ENCODE measurements at places on chromosomes 2 and 18.

- no peak for DNase-seq
Observed at GRCh38 chr18:12421732-12422131, 14.0 kb downstream of the PRELID3A start.

- no peak for DNase-seq
Observed at GRCh38 chr2:106105151-106105922, 88.8 kb downstream of the UXS1 start.

DNA sequence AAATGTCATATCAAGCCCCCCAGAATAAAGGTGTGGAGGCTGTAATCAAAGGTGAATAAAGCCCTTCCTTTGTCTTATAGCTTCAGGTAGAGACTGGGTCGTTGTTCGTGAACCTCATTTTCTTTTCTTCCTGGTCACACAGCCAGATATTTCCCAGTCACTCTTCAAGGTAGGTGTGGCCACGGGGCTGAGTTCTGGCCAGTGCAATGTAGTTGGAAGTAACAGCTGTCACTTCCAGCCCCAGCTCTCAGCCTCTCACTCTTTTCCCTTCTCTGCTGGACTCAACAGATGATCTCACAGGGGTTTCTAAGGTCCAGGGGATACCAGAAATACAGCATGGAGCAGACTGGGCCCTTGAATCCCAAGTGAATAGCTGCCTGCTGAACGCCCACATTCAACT, 15.8 kb upstream of the TRPM8 start:
- DNase-seq: no peak

- no peak for DNase-seq
Observed at GRCh38 chr18:40841467-40841866, 1113.6 kb upstream of the PIK3C3 start.

DNA sequence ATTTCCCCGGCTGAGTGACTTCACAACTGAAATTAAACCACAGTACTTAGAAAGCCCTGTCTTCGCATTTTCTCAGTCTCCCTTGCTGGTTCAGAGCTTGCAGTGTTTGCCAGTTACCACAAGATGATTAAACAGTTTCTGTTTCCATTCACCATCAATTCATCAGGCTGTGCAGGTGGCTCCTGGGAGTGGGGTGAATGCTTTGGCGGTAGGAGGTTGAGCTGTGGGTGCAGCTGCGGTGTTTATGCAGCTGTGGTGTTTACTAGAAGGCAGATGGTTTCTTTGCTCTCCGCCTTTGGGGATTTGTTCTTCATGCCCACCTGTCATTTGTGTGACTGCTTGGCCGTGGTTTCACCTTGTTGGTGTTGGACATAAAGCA, 16.1 kb downstream of the ACOXL start:
- DNase-seq: no peak

- peak; percentile 33 for DNase-seq
Observed at GRCh38 chr2:176473177-176473576, 203.9 kb downstream of the MTX2 start.

DNA sequence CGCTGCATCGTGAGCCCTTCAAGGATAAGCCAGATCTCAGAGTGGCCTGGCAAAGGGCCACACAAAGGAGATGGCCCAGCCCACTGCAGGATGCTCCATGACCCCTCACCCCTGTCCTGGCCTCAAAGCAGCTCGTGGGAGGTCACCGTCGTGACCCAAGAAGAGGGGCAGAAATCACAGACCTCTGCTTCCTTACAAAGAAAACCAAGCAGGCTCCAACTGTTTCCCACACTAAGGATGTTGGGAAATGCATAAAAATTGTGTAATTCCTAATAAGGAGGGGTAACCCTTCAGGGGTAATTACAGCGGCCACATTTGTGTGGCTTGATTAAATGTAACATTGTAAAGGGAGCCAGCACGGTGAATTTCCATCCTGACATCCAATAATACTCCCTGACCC, 102.3 kb downstream of the BOD1L2 start:
- no peak for DNase-seq

DNA sequence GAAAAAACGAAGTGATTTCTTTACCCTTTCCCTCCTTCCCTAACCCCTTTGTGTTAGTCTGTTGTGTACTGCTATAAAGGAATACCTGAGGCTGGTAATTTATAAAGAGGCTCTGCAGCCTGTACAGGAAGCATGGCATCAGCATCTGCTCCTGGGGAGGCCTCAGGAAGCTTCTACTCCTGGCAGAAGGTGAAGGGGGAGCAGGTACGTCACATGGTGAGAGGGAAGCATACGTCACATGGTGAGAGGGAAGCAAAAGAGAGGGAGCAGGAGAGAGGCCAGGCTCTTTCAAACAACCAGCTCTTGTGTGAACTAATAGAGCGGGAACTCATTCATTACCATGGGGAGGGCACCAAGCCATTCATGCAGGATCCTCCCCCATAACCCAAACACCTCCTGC, 126.2 kb downstream of the CAPN13 start:
- DNase-seq: no peak

DNA sequence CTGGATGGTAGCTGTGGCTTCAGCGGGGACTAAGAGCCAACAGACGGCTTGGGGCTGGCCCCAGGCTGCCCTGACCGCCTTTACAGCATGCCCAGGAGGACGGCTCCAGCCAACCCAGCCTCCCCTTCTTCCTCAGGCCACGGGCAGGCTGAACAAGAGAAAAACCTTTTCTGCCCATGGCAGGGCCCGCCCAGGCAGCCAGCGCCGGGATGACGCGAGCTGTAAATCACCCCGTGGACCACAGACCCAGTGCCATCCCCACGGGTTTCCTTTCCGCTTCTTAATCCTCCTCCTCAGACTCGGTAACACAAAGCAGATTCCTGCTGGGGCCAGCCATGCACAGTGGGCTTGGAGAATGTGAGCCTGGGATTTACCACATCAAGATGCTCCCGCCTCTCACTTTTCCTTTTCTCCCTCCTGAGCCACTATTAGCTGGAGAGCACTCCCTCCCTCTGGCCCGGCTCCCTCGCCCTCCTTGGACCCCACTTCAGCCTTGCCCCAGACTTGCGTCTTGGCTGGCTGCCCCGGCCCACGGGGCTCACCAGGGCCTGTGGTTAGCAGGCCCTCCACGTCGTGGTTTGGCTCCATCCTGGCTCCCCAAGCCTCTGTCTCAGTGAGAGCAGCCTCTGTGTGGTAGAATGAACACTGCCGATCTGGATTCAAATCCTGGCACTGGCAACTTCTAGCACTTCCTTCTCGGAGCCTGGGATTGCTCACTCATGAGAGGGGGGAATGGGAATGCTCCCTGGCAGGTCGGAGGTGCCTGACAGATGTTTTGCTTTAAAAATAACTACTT, 31.4 kb downstream of the ATOH8 start:
- DNase-seq: no peak

- DNase-seq: peak; percentile 21
Observed at GRCh38 chr2:238093181-238094140, 6.7 kb upstream of the ESPNL start.

DNA sequence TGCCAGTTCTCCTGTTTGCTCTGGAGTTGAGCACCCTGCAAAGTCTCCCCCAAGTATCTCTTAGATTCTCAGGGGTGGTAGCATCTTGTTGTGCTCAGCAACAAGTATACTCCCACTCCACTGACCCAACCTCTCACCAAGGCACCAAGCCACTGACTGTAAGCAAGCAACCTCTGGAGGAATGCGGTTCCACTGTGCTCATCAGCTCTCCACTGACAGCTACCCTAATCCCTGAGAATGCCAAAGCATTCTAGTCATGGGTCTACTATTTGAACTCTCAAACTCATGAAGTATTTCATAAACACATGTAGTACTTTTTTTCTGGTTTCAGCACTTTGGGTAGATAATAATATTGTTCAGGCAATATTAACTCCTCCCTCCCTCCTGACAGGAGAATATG, 170.0 kb downstream of the EPHA4 start:
- no peak for DNase-seq

DNA sequence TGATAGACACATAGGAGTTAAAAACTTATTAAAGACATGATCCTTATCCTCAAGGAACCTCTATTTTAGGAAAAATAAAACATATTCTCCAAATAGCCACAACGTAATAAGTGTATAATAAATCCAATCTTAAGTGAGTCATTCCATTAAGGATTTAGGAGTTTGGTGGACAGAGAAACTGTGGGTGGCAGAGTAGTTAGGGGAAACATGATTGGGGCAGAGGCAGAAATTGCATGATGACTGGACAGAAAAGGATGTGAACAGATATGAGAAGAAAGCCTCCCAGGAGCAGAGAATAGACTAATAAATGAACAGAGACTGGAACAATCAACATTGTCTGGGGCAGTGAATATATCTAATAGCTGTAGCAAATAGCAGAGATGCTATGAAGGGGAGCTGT, 48.1 kb upstream of the SIGLEC15 start:
- DNase-seq: no peak

- peak; percentile 15 for DNase-seq
Observed at GRCh38 chr2:180604077-180604476, 376.3 kb upstream of the UBE2E3 start.

DNA sequence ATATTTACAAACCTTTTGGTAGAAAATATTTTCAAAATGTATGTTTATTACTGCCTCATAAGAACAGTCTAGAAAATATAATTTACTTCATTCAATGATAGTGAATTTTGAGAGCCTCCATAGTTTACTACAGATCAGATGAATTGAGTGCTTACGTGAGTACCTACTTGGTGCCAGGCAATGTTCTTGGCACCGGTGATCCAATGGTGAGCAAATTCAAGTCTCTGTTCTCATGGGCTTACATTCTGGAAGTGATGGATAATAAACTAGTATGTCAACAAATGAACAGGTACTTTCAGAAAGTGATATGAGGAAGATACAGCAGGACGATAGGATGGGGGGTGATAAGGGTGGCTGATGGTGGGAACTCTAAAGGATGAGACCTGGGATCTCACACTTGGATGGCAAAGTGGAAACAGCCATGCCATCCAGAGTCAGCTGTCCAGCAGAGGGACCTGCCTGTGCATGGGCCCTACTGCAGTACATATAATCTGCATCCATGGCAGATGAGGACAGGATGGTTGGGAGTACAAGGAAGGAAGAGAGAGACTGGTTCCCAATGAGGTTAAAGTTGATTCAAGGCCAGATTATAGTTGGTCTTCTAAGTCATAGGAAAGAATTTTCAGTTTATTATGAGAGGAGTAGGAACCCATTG, 277.0 kb downstream of the NEDD4L start:
- no peak for DNase-seq
